ENCODE measurements at places on chromosomes 4 and X.

DNA sequence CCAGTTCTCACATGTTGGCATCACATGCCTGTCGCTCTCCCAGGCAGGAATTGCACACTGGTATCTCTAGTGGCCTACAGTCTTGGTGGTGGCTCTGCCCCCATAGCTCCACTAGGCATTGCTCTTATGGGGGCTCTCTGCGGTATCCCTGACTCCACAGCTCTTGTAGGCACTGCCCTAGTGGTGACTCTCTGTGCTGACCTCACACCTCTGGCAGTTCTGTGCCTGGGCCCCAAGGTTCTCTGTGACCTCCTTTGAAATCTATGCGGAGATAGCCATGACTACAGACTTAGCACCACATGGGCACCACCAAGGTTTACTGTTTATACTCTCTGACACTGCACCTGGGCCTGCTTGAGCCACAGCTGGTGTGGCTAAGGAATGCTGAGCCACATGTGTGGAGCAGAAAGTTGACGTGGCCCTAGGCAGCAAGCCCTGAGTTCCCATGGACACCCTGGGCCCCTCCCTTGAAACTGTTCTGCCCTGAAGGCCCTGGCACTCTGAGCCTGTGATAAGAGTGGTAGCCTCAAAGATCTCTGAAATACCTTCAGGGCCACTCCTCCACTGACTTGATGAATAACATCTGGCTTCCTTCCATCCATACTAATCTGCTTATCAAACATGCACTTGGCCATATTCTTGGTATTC lies 8.0 kb downstream of the SLC9B1 start:
- DNase-seq = no peak

DNA sequence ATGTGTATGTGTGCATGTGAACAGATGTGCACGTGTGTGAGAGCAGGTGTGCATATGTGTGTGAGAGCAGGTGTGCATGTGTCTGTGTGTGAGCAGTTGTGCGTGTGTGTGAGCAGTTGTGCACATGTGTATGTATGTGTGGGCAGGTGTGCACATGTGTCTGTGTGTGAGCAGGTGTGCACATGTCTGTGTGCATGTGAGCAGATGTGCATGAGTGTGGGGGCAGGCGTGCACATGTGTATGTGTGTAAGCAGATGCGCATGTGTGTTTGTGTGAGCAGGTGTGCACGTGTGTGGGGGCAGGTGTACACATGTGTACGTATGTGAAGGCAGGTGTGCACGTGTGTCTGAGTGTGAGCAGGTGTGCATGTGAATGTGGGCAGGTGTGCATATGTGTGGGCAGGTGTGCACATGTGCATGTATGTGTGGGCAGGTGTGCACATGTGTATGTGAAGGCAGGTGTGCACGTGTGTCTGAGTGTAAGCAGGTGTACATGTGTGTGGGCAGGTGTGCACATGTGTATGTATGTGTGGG lies 66.5 kb upstream of the LRPAP1 start:
- no peak for DNase-seq

GRCh38 chr4:97548943-97549583 lies 594.2 kb downstream of the STPG2 start:
- DNase-seq = no peak

DNA sequence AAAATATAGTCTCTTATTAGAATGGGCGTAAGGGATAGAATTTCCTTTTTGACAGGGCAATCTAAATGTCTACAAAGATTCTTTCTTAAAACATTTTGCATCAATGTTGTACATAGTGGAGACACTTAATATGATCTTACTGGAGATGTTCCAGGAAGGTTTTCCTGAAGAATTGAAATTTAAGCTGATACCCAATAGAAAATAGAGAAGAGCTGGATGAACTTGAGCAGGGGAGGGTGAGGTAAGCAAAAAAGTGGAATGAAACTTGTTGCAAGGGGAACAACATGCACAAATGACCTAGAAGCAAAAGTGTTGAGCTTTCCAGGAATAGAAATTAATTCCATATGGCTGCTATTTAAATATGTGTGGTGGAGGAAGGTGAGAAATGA lies 19.7 kb downstream of the SLAIN2 start:
- DNase-seq = peak; percentile 29

GRCh38 chr4:103928370-103928769 lies 208.6 kb upstream of the TACR3 start:
- DNase-seq = no peak

GRCh38 chr4:122086338-122087065 lies 65.6 kb upstream of the BLTP1 start:
- DNase-seq = no peak

DNA sequence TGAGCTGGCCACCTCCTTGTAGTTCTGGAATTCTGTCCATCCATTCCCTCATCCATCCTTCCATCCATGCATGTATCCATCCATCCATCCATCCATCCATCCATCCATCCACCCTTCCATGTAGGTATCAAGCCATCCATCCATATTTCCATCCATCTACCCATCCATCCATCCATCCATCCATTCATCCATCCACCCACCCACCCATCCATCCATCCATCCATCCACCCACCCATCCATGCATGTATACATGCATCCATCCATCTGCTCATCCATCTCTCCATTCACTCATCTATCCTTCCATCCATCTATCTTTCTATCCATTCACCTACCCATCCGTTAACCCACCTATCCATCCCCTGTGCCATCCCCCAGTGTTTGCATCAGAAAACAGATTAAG lies 153.6 kb upstream of the STX18 start:
- no peak for DNase-seq

DNA sequence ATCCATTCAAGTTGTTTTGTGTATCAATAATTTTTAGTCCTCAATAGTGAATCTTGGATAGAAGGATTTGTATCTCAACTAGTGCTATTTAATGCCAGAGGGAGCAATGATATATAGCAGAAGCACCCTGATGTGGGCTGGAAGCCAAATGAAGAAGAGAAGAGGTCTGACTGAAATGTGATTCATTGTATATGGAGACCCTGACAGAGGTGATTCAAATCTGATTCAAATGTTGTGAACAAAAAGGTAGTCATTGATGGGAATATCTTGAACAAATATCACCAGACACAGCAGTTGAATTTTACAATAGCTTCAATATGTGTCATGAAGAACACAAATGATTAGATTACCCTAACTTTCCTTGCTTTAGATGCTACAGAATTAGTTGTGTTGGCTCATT lies 27.5 kb upstream of the SULT1B1 start:
- DNase-seq = no peak

DNA sequence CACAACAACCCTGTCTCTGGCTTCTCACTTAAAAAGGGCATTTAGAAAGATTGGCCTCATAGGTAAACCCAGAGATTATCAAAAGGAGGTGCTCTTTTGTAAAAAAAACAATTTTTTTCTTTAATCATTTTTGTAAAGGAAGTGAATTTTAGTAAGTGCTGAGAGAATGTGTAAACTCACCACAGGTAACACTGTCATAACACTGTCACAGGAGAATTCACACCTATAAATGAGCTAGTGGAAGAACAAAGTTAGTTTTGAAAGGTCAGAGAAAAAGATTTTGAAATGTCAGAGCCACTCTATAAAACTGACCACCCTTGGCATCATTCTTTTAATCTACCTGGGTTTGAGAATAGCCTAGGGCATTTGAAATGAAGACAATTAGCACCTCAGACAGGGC lies 3.3 kb upstream of the SH2D1A start:
- no peak for DNase-seq

- no peak for DNase-seq
These were observed 42.8 kb downstream of the DOCK11 start for GRCh38 chrX:118538386-118538785.

DNA sequence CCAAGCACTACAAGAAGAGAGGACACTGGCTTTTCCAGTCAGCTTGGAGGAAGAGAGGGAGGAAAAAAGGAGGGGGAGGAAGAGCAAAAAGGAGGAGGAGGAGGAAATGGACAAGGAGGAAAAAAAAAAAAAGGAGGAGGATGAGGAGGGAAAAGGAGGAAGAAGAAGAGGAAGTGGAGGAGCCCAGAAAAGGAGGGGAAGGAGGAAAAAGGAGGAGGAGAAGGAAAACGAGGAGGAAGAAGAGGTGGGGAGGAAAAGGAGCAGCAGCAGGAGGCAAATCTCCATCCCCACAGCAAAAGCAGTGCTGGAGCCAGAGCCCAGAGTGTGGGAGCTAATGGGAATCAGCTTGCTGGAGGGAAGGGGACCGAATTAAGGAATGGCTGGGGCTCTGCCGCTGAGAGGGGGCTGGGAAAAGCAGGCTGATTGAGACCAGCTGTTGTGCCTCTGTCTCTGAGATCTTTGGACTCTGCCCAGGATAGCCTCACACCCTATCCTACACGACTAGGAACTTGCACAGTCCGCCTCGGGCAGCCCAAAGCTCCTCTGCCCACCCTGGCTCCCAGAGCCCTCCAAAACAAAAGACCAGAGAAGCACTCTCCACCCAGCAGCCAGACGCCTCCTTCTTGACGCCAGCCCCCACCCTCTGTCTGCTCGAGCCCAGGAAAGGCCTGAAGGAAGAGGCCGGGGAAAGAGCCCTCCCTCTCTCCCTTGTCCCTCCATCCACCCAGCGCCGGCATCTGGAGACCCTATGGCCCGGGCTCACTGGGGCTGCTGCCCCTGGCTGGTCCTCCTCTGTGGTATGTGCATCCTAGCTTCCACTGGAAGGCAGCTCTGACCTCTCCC lies at the start of gene XPNPEP2:
TSS of gene XPNPEP2 (plus strand) at position 514 of the 843 bp plus-strand sequence. CDS start at position 749, 235 bp downstream.
- DNase-seq = peak; percentile 56

DNA sequence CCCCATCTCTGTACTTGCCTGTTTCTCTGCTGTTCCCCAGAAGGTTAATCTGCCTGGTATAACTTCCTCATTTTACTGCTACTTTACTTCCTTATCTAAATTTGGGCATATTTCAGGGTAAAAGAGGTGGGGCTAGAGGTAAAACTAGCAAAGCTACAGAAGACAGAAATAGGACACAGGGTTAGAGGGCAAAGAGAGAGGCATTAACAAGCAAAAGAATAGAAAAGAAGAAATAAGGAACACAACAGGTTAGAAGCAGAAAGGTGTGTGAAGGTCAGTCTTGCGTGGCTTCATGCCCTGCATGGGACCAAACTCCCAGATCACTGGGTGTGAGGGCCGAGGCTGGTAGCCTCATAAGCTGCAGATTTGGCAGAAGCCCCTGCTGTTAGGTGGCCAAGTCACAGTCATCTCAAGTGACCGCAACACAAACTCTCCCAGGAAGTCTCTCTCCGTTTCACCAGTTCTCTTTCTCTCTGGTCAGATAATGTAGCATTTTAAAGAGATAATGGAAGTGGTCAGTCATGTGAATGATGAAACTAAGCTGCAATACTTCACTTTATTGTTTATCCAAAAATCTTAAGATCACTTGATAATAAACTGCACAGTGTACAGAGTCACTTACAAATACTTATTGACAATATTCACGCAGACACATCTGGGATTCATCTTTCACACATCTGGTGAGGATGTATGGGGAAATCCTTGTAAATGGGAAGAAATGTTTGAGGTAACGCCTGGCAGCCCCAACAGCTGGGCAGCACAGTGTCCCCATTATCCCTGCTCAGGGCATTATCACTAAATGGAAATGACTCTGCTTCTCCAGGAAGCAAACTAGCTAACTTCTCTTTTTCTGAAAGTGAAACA lies 16.4 kb downstream of the TMEM154 start:
- no peak for DNase-seq

DNA sequence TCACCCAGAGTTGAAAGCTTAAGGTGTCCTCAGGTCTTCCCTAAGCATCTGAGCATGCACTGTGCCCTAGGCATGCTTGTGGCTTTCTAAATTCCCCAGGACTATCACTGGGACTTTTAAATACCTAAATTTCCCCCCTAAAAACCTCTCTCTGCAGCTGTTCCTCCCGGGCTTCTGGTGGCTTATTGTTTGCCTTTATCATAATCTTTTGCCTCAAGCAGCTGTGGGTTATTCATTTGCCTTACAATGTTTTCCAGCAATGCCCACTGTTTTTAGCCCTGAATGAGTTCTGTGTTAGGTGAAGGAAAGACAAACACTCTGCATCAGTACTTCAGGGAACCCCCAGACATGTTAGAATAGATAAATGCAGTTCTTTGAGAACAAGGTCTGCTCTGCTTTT lies 455.0 kb downstream of the ZIC3 start:
- DNase-seq = no peak
